ENCODE measurements at places on chromosomes 4 and X.

DNA sequence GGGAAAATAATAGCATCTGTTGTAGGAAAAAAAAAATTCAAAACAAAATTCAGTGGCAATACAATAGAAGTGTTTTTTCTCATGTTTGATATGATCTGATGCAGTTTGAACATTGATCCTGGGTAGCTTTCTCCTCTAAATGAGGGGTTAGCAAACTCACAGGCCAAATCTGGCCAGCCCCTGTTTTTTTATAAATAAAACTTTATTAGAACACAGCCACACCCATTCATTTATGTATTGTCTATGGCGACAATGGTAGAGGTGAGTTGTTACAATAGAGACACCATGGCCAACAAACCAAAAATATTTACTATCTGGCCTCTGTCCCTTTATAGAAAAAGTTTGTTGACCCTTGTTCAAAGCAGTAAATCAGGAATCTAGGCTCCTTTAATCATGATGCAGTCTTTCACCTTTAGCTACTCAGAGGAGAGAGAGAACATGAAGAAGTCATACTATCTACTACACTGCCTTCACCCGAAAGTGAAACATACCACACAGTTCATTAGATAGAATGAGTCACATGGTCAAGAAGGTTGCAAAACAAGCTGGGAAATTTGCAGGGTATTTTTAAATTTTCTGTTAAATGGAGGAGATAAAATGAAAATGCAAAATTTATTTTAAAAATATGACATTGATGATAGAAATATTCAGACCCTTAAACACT, 186.6 kb upstream of the MAOA start:
- no peak for DNase-seq

- no peak for DNase-seq
Measured at GRCh38 chr4:122832732-122833131, 6.1 kb downstream of the FGF2 start.

GRCh38 chr4:110629214-110629754, 6.4 kb upstream of the PITX2 start:
- DNase-seq = no peak

GRCh38 chrX:1649621-1650020, 34.8 kb downstream of the ASMT start:
- DNase-seq = no peak

DNA sequence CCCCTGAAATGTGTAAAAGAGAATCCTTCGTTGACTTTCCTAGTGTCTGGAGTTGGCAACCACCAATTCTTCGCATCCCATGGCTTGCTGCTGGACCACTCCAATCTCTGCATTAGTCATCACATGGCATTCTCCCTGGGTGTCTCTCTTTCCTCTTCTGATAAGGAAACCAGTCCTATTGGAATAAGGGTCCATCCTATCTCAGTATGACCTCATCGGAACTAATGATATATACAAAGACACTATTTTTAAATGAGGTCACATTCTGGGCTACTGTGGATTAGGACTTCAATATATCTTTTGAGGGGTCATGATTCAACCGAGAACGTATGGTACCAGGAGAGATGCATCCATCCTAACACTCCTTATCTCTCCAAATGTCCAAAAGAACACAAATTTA, 259.1 kb upstream of the CPEB2 start:
- DNase-seq = no peak

DNA sequence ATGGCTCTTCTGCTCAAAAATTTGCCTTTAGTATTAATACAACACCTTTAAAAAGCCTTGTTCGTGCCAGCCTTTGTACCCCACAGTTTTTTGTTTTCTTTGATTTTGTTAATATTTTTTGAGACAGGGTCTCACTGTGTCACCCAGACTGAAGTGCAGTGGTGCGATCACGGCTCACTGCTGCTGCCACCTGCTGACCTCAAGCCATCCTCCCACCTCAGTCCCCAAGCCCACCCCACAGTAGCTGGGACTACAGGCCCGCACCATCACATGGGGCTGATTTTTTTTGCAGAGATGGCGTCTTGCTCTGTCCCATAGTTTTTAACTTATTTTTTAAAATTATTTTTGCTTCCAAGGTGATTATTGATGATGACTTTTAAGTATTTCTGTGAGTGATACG, 134.0 kb downstream of the HTR2C start:
- no peak for DNase-seq

DNA sequence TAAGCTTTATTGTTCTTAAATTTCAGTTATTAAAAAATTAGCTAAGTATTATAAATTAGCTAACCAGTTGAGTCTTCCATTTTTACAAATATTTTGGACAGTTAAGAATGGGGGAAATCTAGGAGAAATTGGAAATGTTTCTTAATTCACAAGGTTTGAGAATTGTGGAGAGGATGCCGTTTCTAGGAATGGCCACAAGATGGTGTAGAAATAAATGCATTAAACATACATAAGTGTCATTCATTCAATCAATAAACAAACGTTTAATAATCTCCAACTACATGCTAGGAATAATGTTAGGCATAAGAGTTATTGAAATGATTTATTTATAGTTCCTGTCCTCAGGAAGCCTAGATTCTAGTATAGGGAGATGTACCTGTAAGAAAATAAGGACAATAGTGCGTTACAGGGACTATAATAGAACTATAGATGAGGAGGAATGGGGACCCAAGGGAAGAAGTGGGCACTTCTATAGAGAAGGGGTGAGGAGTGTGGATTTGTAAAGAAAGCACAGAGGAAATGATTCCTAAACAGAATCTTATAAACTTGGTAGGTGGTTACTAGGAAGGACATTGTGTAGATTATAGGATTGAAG, 195.7 kb upstream of the ANK2 start:
- no peak for DNase-seq

DNA sequence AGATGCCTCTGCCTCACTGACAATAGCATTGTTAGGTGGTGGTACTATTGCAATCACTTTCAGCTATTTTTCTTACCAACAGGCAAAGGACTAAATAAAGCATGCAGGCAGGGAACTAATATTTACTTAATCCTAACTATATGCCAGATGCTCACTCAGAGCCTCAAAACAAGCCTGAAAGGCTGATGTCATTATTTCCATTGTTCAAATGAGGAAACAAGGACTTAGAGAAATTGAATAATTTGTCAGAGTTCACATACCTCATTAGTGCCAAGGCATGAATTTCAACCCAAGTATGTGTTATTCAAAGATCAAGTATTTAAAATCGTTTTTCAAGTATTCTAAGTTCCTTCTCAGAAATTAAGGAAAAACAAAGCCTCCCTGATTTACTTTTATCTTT, 374.9 kb upstream of the TECRL start:
- no peak for DNase-seq

DNA sequence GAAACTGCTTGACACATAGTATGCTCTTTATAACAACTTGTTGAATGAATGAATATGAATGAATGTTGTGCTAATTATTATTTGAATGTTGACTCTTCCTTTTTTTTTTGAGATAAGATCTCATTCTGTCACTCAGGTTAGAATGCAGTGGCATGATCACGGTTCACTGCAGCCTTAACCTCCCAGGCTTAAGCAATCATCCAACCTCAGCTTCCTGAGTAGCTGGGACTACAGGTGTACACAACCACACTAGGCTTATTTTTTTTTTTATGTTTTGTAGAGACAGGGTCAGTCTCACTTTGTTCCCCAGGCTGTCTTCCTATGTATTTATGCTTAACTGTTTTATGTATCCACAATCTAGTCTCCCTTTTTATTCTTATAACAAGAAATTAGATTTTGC, 114.7 kb upstream of the WDFY3 start:
- DNase-seq = no peak

- DNase-seq = no peak
Measured at GRCh38 chrX:8738588-8739189, 6.8 kb upstream of the ANOS1 start.

DNA sequence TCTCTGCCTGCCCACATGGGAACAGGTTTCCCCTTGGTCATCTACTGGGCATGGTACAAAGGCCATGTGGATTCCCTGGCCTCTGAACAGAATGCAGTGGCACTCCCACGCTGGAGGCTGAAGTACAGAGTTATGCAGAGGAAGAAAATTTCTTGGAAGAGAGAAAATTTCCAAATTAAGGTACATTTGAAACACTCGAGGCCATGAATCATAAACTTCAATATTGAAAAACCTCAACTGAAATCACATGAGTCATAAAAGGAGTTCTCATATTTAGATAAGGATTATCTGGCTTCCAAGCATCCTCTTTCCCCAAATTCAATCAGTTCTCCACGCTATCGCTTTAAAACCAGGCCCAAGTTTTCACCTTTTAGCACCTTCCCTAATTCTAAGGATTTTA, 28.1 kb upstream of the TXK start:
- no peak for DNase-seq

GRCh38 chr4:14902342-14902741, 99.9 kb upstream of the CPEB2 start:
- no peak for DNase-seq

DNA sequence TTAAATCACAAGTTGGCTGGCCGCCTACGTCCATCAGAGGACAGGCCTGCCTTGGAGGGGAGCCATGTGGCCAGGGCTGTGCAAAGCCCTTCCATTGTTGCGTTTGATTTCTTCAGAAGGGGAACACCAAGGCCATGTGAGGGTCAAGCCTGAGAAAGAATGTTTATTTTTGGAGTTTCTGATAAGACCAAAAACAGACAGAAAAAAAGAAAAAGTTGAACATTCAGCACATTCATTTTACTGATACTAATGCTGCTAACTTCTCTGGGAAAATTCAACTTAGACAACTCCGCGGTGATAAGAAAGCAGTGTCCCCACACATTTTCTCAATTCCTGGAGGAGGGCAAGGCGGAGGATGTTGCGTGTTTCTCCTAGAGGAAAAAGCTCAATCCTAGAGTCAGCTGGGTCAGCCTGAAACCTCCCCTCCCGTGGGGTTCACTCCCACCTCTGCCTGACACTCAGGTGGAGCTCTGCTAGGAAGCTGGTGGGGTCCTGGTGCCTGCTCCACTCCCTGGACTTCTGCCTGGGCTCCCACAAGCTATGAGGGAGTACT, 63.5 kb downstream of the ANAPC4 start:
- no peak for DNase-seq

DNA sequence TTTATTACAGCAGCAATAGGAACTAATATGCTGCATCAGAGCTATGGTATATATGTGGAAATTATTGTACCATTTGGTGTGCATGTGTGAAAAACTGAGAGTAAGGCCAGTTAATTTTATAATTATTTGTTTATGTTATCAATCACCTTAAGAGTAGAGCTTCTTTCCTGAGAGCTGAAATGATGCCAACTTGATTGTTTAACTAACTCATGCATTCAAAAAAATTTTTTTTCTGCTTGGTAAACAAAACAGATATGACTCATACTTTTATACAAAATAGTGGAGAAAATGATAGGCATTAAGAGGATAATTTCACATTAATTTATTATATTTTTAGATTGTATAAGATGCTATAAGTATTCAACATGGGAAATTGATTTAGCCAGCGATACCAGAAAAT, 622.7 kb downstream of the RAPGEF2 start:
- no peak for DNase-seq

- DNase-seq = no peak
Measured at GRCh38 chr4:121654738-121655137, 42.0 kb downstream of the ANXA5 start.

GRCh38 chrX:71911731-71912050, 1.0 kb downstream of the NHSL2 start:
- no peak for DNase-seq

GRCh38 chr4:139242511-139243051, 37.4 kb downstream of the MGARP start:
- DNase-seq = no peak

DNA sequence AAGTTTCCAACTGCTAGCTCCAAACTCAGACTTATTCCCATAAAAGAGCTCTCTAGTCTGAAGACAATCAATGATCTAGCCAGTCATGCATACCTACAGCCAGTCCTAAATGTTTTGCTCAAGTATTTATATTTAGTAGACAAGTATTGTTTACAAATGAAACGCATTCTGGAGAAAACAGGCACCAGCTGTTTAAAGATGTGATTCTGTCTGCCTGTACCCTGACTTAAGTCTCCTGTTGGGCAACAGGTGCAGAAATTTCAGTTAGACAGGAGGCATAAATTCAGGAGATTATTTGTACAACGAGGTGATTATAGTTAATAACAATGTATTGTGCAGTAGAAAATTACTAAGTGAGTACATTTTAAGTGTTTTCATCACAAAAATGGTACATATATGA, 28.9 kb downstream of the LNX1 start:
- DNase-seq = no peak

DNA sequence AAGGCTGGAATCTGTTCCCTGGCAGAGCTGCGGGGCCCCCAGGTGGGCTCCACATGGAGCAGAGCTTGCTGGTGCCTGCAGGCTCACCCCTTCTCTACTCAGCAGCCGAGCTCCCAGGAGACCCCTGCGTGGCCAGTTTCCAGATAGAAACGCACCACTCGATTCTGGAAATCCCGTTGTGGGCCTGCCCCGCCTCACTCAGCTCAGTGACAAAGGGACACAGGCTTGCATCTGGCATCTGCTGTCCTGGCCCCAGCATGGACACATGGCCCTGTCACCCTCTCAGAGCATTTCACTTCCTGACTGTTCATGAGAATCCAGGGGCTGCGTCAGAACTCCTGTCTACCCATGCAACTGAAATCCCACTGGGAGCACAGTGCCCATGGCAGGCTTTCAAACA, 20.5 kb upstream of the C4orf50 start:
- no peak for DNase-seq

DNA sequence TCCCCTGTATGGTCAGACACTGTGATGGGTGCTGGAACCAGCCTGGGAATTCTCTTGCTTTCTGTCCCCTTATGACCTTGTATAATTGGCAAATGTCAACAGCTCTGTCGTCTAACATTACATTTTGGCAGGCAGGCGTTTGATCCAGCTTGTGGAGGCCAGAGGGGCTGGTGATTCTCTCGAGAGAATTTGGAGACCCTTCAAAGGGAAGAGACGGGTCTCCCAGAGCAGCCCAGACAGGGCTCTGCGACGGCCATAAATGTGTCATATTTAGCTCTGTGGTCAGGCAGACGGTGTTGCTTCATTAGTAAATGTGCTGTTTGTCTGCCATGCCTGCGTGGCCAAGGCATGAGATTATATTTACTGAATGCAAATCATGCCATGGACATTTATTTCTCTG, 68.7 kb downstream of the SORCS2 start:
- DNase-seq = no peak

DNA sequence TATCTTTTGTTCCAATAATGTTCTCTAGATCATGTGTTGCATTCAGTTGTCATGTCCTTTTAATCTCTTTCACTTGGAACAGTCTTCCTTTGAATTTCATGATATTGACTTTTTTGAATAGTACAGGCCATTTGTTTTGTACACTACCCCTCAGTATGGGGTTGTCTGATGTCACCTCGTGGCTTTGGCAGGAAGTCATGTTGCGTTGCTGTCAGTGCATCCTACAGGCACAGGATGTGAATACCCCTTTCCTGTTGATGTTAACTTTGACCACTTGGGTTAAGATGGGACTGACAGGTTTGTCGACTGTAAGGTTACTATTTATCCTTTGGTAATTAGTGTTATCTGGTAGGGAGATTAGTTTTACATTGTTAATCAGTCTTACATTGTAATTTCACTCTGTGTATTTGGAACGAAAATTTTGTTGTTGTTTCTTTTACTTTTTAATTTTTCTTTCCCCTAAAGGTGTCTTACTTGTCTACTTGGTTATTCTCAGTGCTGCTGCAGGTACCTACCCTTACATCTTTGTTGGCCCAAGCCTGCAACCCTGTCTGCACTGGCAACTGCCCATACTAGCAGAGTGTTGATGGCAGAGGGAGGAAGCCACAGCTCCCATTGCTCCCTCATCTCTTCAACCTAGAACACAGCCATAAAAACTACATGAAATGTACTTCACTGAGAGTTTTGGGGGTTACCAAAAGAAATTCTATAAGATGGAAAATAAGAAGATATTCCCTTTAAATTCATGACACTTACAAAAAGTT, 14.7 kb upstream of the ATP8A1 start:
- no peak for DNase-seq

Measured in esophagus squamous epithelium (tissue), 5 donors.